Nucleus accumbens (tissue), 56 donors: ENCODE measurements at places on chromosomes 4 and X.

GRCh38 chrX:105765691-105766090, 56.6 kb upstream of the NRK start:
- no peak for DNase-seq

DNA sequence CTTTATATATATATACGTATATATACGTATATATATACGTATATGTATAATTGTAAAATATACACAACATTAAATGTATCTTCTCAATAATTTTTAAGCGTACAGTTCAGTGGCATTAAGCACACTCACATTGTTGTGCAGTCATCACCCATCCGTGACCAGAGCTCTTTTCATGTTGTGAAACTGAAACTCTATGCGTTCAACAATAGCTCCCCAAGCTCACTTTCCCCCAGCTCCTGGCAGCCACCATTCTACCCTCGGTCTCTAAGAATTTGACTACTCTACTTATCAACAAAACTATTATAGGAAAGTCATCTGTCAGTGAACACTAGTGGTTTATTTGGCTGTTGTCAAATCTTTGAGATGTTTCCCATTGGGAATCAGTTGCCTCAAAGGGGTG, 621.8 kb upstream of the GALNT7 start:
- no peak for DNase-seq

GRCh38 chr4:145181091-145181501, 707 bp upstream of the OTUD4 start:
- DNase-seq = no peak

GRCh38 chr4:39067451-39067850, 5.4 kb downstream of the KLHL5 start:
- DNase-seq = no peak

- DNase-seq = no peak
These were observed 93.1 kb upstream of the TEX13D start for GRCh38 chrX:124239324-124239723.

- no peak for DNase-seq
These were observed 23.4 kb downstream of the CCNI start for GRCh38 chr4:77052352-77052751.

DNA sequence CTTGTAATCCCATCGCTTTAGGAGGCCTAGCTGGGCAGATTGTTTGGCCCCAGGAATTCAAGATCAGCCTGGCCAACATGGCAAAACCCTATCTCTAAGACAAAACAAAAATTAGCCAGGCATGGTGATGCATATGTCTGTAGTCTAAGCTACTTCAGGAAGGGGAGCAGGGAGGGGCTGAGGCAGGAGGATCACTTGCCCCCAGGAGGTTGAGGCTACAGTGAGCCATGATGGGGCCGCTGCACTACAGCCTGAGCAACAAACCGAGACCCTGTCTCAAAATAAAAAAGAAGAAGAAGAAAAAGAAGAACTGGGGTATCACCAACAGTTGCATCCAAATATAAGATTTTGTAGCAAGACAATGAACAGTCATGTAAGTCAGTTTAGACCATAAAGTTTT, 47.3 kb upstream of the NFKB1 start:
- no peak for DNase-seq

DNA sequence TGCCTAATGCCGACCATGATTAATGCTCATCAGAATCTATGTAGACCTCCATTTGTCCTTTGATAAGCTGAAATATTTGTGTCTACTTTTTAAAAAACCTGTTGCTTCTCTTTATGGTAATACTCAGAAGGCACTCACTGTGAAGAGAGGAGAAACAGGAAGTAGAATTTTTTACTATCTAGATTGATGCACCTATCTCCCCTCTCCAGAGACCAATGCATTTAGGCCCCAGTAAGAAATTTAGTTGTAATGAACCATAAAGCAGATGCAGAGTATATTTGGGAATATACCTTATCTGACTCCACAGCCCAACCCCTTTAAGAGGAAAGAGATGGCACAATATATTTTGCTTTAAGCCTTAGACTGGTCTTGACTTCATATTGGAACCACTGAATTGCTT, 11.1 kb downstream of the TBL1X start:
- no peak for DNase-seq

GRCh38 chr4:21596521-21596920, 352.1 kb downstream of the KCNIP4 start:
- no peak for DNase-seq

DNA sequence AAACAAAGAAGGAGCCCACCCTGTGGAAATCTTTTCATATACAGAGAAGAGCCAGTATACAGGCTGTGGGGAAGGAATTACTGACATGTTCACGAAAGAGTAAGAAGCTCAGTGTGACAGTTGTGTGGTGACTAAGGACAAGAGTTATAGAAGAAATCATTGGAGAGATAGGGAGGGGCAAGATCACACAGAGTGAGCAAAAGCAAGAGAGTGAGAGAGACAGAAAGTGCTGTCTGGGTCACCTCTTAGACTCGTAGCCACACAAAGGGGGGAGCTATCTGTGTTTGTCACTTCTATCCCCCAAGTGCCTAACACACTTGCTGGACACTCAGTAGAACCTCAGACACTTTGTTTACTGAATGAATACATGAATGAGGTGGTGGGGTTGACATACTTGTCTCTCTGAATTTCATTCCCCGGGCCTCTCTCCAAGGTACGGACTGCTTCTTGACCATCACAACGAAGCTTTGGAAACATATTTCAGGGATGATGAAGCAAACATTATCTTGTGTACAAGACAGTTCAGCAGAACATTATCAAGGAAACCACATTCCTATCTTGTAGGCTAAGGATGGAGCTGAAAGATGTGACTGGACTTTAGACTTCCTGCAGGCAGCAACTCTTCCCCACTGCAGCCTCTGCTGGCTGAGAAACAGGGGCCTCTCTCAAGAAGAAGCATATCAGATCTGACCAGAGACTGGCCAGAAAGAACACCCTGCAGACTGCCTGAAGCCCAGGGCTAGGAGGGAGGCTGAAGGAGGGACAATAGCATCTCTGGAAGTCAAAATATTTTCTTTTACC, 168.2 kb downstream of the AMELX start:
- no peak for DNase-seq

GRCh38 chrX:40734971-40735324, 394 bp downstream of the MED14 start:
- no peak for DNase-seq

GRCh38 chr4:185068837-185069236, 50.5 kb downstream of the HELT start:
- no peak for DNase-seq

DNA sequence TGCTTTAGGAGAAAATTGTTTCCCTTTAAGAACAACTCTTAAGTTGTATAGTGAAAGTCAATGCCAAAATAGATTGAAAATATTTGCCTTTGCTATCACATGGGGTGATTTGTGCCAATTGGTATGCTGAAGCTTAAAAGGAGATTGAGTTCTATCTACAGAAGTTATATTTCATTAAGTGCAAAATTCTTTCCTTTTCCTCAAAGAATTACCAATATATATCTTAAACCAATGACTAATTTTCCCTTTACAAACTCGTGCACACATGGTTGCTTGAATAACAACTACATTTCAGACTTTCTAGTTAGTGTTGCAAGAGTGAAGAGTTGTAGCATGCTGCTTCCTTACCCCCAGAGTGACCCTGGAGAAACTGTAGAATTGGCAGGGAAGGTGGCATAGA, 990.0 kb upstream of the PABPC4L start:
- no peak for DNase-seq
